ENCODE measurements at places on chromosomes 13 and 19.

- no peak for DNase-seq
These were observed 41.2 kb downstream of the RUBCNL start for GRCh38 chr13:46345866-46346265.

GRCh38 chr19:913080-913748, at the start of gene R3HDM4:
R3HDM4 (minus strand) TSS chr19:913219; CDS start chr19:913157, 62 bp downstream.
- DNase-seq: no peak

- peak; percentile 13 for DNase-seq
These were observed 482.0 kb downstream of the DIAPH3 start for GRCh38 chr13:59681636-59682311.

GRCh38 chr13:106095406-106095805, 440.1 kb downstream of the EFNB2 start:
- DNase-seq: no peak

GRCh38 chr19:58326914-58327726, at the start of gene ZSCAN22:
ZSCAN22 (plus strand) TSS chr19:58326994; CDS start chr19:58334803, 7,809 bp downstream.
- DNase-seq: peak; percentile 89

- no peak for DNase-seq
These were observed 411.7 kb downstream of the KCNRG start for GRCh38 chr13:50426927-50427326.

DNA sequence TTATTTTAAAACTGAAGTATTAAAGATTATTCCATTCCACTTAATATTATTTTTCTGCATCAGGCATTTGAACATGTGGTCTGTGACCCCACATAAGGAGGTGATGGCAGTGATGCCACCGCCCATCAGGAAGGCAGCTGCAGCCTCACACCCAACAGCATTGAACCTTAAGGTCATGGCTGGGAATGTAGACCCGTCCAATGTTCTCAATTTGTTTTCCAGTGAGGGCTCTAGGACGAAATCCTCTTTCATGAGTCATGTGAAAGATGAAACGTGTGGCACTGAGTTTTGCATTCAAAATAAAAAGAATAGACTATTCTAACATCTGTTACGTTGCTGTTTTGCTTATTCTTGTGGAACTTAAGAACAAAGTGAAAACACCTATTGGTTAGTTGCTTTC, 74.5 kb upstream of the ANKRD10 start:
- DNase-seq: peak; percentile 26

- no peak for DNase-seq
These were observed 35.3 kb downstream of the FPR3 start for GRCh38 chr19:51830274-51830673.

DNA sequence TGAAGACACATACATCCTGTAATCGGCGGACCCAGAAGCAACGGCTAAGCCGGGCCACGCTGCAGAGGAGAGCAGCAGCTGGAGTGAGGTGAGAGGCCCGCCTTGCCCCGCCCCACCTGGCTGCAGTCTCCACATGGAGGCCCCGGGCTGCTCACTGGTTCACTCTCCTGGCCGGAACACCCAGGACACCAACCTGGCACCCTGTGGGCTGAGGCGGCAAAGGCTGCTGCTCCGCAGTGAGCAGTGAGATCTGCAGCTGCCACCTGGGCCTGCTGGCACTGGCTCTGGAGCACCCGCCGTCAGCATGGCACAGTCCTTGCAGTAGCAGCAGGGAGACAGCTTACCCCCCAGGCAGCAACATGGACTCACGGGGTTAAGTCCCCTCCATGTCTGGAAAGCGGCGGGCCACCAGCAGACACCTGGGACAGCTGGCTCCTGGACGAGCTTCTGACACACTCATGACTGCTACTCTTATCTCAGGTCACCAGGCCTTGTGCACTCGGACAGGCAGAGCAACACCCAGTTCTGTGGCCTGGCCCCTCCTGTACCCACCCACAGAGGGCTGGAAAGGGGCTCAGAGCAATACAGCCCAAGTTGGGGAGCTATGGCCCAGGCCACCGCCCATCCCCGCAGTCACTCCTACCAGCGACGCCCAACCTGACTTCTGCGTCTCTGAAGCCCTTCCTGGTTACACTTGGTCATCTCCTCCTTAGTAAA, 13.2 kb upstream of the KPTN start:
- no peak for DNase-seq

DNA sequence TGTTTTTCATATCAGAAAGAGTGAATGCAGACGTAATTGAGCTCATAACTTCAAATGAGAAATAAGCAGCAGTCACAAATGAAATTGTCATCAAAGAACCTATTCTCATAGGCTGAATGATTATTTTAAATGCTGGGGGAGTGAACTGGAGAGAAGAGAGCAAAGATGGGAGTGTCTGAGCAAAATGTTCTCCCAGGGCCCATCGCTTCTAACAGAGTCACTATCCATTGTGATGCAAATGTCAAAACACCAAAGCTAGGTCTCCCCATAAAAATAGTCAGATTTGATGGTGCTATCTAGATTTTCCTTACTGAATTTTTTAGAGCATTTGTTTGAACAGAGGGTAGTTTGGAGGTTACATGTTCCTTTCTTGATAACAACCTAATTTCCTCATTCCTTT, 278.7 kb downstream of the PCDH9 start:
- DNase-seq: no peak

DNA sequence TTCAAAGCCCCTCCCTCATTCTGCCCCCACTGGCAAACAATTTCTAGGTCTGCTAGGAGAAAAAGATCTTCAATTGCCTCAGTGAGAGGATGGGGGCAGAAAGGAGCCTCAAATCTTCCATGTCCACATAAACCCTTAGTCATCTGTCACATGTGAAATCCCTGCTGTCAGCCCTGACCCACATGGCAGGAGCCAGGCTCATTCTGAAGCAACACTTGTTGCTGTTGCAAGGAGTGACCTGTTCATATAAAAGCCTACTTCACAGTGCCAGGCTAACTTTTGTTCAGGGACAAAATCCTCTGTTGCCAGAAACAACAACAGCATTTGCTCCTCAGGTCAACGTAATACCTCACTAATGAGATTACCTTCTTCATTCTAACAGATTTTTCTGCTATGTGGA, 70.5 kb downstream of the IRS2 start:
- DNase-seq: peak; percentile 12

DNA sequence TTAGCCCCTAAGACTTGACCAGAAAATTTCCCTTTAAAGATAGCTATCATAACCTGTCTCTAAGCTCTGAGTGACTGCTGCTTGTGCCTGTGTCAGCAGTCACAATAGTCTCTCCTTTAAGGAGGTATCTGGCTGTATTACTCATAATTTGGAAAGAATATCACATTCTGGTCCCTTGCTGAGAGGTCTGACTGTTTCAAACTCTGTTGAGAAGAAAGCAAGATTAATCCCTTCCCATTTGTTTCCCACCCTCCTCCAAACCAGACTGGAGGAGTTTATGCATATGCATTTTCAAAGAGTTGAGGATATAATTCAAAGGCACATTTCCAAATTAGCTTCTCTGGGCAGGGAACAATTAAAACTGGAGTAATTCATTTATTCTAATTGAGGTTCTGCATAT, 2.3 kb downstream of the HTR2A start:
- no peak for DNase-seq

GRCh38 chr19:52646571-52647217, 8.5 kb upstream of the ZNF83 start:
- no peak for DNase-seq

- peak; percentile 75 for DNase-seq
These were observed 46.8 kb downstream of the LATS2 start for GRCh38 chr13:21014502-21015170.

DNA sequence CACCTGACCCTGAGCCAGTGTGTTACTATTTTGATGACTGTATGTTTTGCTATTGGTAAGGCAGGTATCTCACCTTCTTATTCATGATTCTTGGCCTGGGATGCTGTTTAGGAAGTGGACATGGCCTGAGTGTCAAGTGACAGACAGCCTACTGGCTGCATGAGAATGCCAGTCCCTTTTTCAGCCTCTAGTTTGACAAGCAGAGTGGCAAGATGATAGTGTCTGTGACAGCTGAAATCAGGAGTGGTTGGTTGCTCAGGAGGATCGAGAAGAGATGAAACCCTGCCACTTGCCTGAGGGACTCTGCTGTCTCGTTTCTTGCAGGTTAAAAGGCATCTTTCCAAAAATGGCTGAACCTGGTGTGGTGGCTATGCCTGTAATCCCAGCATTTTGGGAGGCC, 7.1 kb upstream of the ELOF1 start:
- DNase-seq: no peak

DNA sequence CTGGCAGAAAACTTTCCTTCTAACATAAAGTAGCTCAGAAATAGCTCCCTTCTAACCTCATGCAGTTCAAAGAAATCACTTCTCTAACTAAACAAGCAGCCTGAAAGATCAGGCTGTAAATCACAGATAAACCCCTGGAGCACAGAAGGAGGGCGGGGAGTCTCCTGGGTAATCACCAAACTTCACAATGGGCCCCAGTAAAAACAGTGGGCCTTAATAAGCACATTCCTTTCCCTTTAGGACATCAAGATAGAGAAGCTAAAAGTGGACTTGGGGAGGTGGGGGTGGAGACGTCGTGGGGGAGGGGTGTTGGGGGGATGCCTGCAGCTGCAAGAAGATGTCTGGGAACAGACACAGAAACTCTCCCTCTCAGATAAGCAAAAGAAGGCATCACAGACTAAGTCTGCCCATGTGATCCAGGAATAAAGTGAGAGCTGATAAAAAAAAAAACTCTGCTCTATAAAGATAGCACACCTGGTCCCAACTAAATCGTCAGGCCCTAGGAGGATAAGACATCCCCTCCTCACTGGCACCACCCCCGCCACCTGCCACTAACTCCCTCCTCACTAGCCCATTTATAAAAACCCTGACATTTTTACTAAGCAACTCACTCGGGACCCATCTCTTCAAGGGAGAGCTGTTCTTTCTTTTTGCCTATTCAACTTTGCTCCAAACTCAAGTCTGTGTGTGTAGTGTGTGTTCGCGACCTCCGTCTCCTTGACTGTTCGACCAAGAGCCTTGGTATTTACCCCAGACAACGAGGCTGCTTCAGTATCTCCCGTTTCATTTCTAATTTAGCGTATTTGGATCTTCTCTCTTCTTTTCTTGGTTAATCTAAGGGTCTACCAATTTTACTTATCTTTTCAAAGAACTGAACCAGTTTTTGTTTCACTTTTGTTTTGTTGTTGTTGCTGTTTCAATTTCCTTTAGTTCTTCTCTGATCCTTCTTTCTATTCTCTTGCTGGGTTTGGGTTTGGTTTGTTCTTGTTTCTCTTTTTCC, 31.7 kb downstream of the DNAJC15 start:
- peak; percentile 85 for DNase-seq

DNA sequence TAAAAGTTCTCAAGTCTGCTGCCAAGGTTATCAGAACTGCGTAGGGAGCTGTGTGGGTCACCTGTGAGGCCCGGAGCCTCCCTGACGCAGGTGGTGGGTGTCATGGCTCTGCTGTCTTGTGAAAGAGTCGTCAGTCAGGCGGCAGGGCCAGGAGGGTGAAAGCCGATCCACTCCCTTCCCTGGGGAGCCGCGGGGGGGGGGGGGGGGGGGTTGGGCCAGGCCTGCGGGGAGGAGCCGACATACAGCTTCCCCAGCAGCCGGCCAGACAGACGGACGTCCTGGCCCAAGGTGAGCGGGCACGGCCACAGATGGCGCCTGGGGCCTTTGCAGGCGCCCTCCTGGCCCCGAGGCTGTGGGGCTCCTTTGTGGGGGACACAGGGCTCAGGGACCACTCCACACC, 12.4 kb downstream of the SBNO2 start:
- DNase-seq: no peak

GRCh38 chr19:16614941-16615340, 13.1 kb downstream of the MED26 start:
- DNase-seq: no peak

DNA sequence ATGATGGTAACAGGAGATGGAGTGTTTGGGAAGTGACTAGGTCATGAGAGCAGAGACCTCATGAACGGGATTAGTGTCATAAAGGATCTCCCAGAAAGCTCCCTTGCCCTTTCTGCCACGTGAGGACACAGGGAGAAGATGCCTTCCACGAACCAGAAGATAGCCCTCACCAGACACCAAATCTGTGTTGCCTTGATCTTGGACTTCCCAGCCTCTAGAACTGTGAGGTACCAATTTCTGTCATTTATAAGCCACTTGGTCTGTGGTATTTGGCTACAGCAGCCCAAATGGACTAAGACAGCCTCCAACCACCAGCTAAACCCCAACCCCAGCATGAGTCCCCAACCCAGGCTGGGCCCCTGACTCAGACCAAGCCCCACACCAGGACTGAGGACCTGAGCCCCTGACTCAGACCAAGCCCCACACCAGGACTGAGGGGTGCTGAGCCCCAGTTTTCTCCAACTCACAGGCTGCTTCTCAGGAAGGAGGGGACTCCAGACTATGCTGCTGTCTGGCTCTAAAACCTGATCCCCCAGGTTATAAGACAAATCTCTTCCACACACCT, 54.1 kb downstream of the PTPRS start:
- no peak for DNase-seq

DNA sequence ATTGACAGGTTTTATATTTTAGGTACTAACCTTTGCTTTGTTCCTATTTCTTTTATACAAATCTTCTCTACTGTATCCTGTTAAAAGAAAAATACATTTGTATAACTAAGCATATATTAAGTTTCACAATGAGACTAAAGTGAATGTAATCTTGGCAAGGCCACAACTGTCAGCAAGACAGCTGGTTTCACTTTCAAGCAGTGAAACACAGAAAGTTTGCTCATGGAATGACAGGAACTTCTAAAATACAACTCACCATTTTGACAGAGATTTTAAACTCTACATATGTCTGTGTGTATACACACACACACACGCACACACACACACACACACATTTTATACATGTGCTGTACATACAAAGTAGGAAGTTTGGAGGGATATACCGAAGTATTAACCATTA, 53.3 kb downstream of the PARP4 start:
- peak; percentile 78 for DNase-seq

GRCh38 chr13:113841353-113841650, 22.6 kb downstream of the GAS6 start:
- no peak for DNase-seq

DNA sequence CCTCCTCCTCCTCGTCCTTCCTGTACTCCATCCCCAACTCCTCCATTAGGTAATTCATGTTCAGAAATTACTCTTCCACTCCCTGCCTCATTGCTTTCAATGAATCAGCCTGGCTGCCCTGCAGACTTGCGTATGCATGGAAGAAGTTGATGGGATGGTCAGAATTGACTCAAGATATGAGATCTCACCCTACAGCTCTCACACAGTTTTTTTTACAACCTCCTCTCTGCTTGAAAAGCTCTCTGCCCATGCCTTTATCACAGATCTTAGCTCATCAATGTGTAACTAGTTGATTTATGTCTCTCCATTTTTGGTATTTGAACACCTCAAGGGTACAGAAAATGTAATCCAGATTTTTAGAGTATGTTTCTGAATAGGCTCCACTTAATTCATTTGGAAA, 506.9 kb downstream of the TBC1D4 start:
- no peak for DNase-seq

GRCh38 chr13:44013758-44014291, 134.1 kb downstream of the LACC1 start:
- peak; percentile 22 for DNase-seq

DNA sequence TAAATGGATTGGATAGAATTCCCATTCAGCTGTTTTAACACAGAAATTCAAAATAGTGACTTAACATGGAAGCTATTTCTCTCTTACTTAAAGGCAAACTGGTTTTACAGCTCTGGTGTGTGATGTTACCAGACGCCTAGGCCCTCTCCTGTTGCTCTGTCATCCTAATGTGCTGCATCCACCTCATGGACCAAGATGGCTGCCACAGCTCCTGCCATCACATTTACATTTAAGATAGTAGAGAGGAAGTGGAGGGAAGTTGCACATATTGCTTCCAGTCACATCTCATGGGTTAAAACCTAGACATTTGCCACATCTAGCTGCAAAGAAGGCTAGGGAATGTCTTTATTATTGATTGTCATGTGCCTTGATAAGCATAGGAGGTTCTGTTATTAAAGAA, 157.5 kb downstream of the OXGR1 start:
- DNase-seq: no peak

All from fibroblast of the conjunctiva (primary cell).